ENCODE measurements at places on chromosomes 5 and 9.

DNA sequence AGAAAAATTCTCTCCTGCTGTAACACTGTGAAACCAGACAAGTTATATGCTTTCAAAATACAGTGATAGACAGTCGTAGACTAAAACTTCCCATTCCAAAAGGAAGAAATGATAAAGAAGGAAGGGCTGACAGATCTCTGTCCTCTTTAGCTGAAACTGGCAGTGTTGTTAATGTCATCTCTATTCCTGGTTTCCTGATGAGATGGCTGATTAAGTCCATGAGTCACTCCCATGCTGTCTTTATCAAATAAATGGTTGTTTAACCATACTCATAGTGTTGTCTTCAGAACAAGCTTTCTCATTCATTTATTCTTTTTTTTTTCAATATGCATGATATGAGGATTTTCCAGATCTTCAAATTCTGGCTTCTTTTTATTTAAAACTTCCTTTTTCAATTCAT, 952.2 kb upstream of the WWC1 start:
- no peak for DNase-seq

DNA sequence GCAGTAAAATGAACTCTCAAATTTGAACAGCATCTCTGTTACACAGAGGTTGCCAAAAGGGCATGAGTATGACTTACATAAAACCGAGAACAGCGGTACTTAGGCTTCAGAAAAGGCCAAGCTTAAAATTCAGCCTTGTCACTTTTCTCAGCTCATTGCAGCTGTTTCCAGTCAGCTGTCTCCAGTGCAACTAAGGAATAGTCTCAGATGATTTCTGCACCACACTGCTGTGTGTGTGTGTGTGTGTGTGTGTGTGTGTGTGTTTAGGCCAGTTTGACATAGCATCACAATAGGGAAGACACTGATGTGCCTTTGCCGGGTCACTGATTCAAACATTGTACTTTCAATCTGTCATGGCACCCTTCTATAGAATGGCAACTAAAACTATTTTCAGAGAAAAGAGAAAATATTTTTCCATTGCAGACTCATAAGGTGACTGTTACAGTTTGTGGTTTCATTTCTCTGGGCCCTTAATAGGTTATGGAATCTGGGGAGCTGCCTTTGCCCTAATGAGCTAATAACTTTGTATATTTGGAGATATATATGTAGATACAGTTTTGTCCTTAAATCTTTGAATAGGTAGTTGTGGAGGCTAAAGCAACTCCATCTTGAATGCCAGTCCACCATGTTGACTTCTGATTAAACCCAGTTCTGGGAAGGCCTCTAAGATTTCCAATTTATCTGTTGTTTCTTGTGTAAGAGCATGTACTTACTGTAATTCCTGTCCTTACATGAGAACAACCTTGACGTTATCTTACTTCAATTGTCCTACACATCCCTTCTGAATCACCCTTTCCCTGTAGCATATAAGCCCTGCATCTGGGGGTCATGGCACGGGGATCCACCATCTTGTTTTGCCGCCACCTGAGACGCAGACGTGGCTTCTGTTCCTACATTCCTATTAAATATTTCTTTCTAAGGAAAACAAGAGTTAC, 4.5 kb downstream of the LSM11 start:
- DNase-seq = no peak

DNA sequence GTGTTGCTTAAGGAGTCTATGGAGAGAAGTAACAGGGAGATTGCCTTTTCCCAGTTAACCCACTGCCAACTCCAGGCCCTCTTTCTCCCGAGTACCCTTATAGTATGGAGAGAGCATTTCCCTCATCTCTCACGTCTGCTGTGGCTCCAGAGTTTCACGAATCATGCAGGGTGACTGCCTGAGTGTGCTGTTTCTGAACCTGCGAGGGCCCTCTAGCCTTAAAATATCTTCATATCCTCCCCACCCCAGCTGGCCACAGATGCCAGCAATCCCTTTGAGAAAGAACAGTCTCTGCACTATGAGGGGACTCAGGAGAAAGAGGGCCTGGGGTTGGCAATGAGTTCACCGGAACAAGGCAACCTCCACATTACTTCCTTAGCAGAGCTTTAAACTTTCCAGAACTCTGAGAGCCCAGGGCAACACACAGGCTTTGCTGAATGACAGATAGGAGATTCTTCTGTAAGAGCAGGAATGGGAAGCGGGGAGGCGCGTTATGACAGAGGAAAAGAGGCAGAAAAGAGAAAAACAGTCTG, 81.6 kb upstream of the ANKH start:
- DNase-seq = no peak

DNA sequence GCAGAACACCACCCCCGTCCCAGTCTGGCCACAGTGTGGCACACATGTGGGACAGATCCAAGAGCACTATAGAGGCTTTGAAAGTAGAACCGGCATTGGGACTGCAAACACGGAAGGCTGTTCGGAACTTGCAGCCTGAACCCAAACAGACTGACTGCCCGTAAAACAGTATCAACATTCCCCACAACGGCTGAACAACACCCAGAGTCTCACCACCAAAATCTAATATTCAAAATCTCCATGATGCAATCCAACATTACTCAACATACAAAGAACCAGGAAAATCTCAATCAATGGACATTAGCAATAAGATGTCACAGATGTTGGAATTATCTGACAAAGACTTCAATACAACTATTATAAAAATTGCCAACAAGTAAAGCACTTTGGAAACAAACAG, 82.3 kb downstream of the ROR2 start:
- no peak for DNase-seq

DNA sequence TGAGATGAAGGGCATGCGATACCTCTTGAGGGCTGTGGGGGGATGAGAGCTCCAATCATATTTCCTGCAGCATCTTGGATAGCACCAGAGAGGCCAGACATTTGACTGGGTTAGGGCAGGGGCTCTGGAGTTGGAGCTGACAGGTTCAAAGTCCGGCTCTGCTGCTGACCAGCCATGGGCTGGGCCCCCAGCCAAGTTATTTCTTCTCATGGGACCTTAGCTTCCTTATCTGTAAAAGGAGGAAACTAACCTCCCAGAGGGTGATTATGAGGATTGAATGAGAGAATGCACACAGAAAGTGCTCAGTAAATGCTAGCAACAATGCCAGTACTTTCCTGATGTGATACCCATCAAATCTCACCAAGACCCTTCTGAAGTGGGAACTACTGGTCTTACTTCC, 65.2 kb upstream of the SLC25A51 start:
- no peak for DNase-seq

DNA sequence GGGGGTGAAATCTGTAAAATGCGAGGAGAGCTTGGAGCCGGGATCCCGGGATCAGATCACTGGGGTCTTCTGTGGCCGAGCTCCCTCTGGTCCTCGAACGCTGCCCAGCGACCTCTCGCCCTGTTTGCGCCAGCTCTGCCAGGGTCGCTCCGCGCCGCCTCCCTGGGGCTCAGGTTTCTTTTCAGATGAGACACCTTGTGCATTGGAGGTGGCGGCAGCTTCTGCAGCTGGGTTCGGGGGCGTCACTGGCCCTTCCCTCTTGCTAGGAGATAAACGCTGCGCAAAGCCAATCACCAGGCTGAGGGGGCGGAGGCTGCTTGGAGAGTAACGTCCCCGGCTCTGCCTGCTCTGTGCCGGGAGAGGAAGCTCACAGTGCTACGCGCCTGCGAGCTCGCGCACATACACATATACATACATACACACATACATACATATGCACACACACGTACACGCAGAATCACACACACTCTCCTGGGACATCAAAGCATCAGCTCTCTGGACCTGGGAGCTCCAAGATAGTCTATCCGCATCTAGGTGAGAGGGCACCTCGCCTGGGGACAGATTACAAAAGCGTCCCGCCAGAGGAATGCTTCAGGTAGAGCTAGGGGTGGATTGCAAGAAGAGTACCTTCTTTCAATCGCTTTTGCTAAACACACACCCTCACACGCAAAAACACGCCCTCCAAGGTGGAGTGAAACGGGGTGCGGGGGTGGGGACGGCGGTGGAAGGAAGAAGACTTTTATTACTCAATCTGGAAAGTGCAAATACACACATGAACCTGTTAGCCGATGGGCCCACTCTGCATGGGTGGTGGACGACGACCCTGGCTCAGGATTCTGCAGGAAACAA, at the start of gene ST8SIA4:
Gene ST8SIA4 (minus strand): TSS at position 244 of the 849 bp plus-strand sequence. CDS start 327 bp downstream, outside the sequence.
- DNase-seq = peak; percentile 94

DNA sequence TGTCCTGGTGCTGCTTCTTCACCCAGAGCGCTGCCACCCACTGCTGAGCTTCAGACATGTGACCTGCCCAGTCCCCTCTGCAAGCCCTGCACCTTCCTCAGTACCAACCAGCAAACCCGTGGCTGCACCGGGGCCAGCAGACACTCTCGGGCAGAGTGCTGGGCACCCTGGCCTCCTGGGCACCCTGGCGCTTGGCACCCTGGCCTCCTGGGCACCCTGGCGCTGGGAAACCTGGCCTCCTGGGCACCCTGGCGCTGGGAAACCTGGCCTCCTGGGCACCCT, 31.7 kb upstream of the SLC12A7 start:
- peak; percentile 54 for DNase-seq

Data from Right ventricle myocardium inferior (tissue), 1 donor.